ENCODE measurements at places on chromosomes 2 and 18. TPM values are rescaled to one million over a fixed set of nuclear protein-coding genes. Genes with fewer than 3 reads are reported as not detected.

Gene TBR1
- total RNA-seq, result not detected

Gene GRB14
- total RNA-seq, result 39.3 TPM

Gene NEU2
- total RNA-seq, result not detected

Gene GKN1
- not detected for total RNA-seq

Gene CCDC148
- total RNA-seq, result 0.30 TPM

Gene ELOA2
- total RNA-seq, result not detected

Gene TUBA3D
- 86.3 TPM for total RNA-seq

Gene KIF1A
- 2.0 TPM for total RNA-seq

Gene TNFRSF11A
- 1.6 TPM for total RNA-seq

Gene LCLAT1
- 41.0 TPM for total RNA-seq

Gene CNDP1
- total RNA-seq, result not detected

Gene C1GALT1C1L
- total RNA-seq, result 1.2 TPM

GRCh38 chr2:112481050-112481527 lies 867 bp upstream of the TTL start:
- H3K4me1 ChIP-seq, result peaks cover 47% of the 10 kb centered on the region
- peak overlapping the region; percentile 94 for H3K27ac ChIP-seq
- no peaks in the 10 kb centered on the region for H3K27me3 ChIP-seq
- no peaks in the 10 kb centered on the region for H3K36me3 ChIP-seq

GRCh38 chr2:12896318-12896982 lies 179.7 kb downstream of the TRIB2 start:
- H3K36me3 ChIP-seq, result no peaks in the 10 kb centered on the region
- H3K4me1 ChIP-seq, result no peaks in the 10 kb centered on the region
- DNase-seq, result no peak
- H3K4me3 ChIP-seq, result no peak overlapping the region
- no peaks in the 10 kb centered on the region for H3K27me3 ChIP-seq
- H3K27ac ChIP-seq, result peak overlapping the region; percentile 58

DNA sequence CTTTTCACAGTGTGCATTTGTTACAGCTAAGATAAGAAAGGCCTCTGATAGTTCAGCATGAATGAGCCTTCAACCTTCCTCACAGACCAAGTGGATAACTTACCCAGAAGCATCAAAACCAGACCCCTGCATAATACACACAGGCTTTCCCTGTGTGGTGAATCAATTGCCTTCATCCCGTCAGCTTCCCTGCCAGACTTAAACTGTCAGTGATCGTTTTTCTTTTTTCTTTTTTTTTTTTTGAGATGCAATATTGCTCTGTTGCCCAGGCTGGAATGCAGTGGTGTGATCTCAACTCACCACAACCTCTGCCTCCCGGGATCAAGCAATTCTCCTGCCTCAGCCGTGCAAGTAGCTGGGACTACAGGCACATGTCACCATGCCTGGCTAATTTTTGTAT lies 20.5 kb upstream of the SLC35F5 start:
- no peaks in the 10 kb centered on the region for H3K27me3 ChIP-seq
- no peaks in the 10 kb centered on the region for H3K36me3 ChIP-seq
- H3K4me1 ChIP-seq, result peaks cover 5% of the 10 kb centered on the region
- H3K4me3 ChIP-seq, result no peak overlapping the region

GRCh38 chr2:162035981-162036380 lies 38.0 kb downstream of the DPP4 start:
- DNase-seq, result no peak
- H3K4me1 ChIP-seq, result peaks cover 39% of the 10 kb centered on the region
- H3K27me3 ChIP-seq, result no peaks in the 10 kb centered on the region
- H3K27ac ChIP-seq, result peak overlapping the region; percentile 39

DNA sequence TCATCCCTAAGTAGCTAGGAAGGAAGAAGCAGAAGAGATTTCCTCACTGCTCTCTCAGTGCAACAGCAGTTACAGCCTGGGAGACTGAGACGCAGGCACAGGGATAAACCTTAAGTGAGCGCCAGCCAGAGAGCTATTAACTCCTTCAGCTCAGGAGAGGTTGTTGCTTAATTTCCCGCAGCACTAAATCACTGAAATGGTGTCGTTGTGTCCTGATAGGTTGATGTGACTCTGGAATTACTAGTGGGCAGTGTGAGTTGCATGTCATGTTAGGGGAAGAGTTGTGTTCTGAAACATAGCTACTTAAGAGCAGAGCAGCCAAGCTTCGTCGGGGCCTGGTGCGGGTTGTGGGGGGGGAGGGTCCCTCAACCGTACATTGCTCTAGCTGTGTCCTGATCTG lies 225.8 kb downstream of the NAPG start:
- H3K27me3 ChIP-seq, result peaks cover 27% of the 10 kb centered on the region
- no peak overlapping the region for H3K4me3 ChIP-seq
- DNase-seq, result no peak
- H3K36me3 ChIP-seq, result no peaks in the 10 kb centered on the region

- peaks cover 5% of the 10 kb centered on the region for H3K36me3 ChIP-seq
- H3K27me3 ChIP-seq, result no peaks in the 10 kb centered on the region
- no peak for DNase-seq
- H3K27ac ChIP-seq, result no peak overlapping the region
- peaks cover 80% of the 10 kb centered on the region for H3K4me1 ChIP-seq
Observed at GRCh38 chr18:51188024-51188701, 9.3 kb downstream of the MEX3C start.

DNA sequence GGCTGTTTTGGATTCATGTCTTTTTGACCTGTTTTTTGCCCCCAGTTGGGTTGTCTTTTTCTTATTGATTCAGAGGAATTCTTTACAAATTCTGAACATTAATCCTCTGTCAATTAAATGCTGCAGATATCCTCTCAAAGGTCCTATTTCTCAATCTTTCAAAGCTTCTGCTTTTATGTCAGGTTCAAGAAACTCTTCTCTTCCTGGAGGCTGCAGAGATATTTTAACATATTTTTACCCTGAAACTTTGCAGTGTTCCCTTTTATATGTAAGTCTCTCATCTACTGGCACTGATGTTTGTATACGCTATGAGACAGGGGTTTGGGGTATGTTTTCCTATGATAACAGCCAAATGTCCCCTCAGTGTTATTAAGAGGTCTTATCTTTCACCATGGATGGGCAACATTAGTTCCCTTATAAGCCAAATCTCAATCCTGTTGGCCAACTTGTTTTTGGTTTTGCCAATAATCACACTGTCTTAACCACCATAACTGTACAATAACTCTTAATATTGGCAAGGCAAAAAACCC lies 159.3 kb downstream of the HDAC4 start:
- no peaks in the 10 kb centered on the region for H3K27me3 ChIP-seq
- peak overlapping the region; percentile 90 for H3K27ac ChIP-seq
- H3K4me3 ChIP-seq, result no peak overlapping the region
- no peaks in the 10 kb centered on the region for H3K36me3 ChIP-seq
- peaks cover 62% of the 10 kb centered on the region for H3K4me1 ChIP-seq

- H3K4me3 ChIP-seq, result no peak overlapping the region
- H3K36me3 ChIP-seq, result no peaks in the 10 kb centered on the region
- H3K27ac ChIP-seq, result no peak overlapping the region
- peaks cover 18% of the 10 kb centered on the region for H3K27me3 ChIP-seq
- no peak for DNase-seq
Observed at GRCh38 chr2:204277226-204277625, 268.0 kb upstream of the PARD3B start.

- H3K4me1 ChIP-seq, result no peaks in the 10 kb centered on the region
- no peak for DNase-seq
- no peaks in the 10 kb centered on the region for H3K36me3 ChIP-seq
- no peak overlapping the region for H3K27ac ChIP-seq
- H3K27me3 ChIP-seq, result peaks cover 4% of the 10 kb centered on the region
Observed at GRCh38 chr18:8526332-8526731, 82.9 kb upstream of the RAB12 start.

GRCh38 chr2:64675860-64676259 lies 22.1 kb upstream of the SERTAD2 start:
- no peak overlapping the region for H3K27ac ChIP-seq
- H3K4me3 ChIP-seq, result no peak overlapping the region
- no peaks in the 10 kb centered on the region for H3K4me1 ChIP-seq
- no peak for DNase-seq
- H3K36me3 ChIP-seq, result no peaks in the 10 kb centered on the region
- H3K27me3 ChIP-seq, result no peaks in the 10 kb centered on the region

DNA sequence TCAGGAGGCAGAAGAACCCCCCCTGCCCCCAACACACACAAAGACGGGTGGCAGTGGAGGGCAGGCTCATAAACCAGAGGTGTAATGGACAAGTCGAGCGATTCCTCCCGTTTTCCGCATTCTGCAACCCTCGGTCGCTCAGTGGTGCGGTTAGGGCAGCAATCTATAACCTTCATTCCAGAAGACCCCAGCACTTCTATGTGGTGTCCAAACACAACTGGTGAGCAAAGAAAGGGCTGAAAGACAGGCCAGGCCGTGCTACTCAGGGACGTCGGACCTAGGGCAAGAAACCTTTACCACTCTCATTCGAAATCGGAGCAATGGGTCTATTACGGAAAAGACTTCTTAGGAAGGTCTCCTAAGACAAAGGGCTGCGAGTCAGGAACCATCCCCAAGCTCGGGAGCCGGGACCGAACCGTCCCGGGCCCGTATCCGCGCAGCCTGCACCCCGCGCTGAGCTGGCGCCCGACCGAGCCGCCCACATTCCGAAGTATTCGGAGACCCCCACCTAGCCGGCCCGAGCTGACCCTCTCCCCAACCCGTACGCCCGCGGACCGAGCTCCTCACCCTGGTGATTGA lies 568 bp downstream of the ARL5A start:
- H3K27ac ChIP-seq, result peak overlapping the region; percentile 95
- H3K4me1 ChIP-seq, result peaks cover 69% of the 10 kb centered on the region
- no peak for DNase-seq
- no peaks in the 10 kb centered on the region for H3K27me3 ChIP-seq
- peak overlapping the region; percentile 93 for H3K4me3 ChIP-seq

DNA sequence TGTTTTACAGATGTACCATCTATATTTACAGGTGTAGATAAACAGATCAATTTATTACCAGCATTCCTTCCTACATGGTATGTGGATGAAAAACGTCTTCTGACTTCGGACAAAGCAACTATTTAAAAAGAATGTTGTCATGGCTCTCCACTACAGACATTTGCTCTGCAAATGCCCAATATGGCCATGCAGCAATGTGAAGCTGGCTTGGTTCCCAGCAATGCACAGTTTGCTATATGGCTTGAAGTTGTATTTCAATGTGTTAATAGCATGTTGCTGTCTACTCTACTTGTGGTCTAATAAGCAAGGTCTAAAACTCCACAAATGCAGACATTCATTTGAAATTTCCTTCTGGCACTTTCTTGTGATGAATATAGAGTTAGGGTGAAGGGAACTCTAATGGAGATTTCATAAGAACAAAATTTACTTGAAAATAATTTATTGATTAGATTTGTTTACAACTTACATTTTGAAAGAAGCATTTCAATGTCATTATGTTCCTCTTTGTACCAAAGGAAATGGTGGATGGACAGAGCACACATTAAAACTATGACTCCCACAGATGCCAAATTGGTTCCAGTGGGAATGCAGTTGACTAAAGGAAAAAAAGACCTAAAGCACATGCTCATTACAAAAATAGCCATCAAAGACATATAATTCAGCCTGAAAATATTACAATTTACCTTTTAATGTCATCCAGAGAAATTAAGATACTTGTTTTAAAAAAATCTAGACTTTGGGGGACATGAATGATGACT lies 234.0 kb downstream of the DYM start:
- no peak overlapping the region for H3K27ac ChIP-seq
- DNase-seq, result no peak
- no peaks in the 10 kb centered on the region for H3K36me3 ChIP-seq

- H3K27ac ChIP-seq, result peak overlapping the region; percentile 65
- peaks cover 19% of the 10 kb centered on the region for H3K36me3 ChIP-seq
- DNase-seq, result peak; percentile 68
- no peaks in the 10 kb centered on the region for H3K27me3 ChIP-seq
- peaks cover 70% of the 10 kb centered on the region for H3K4me1 ChIP-seq
Observed at GRCh38 chr2:127508631-127509034, 17.7 kb downstream of the IWS1 start.

- peak overlapping the region; percentile 65 for H3K27ac ChIP-seq
- peaks cover 14% of the 10 kb centered on the region for H3K4me1 ChIP-seq
- no peaks in the 10 kb centered on the region for H3K27me3 ChIP-seq
- no peak overlapping the region for H3K4me3 ChIP-seq
Observed at GRCh38 chr2:33893824-33894223, 294.7 kb upstream of the FAM98A start.

GRCh38 chr2:15660491-15661294 lies 69.0 kb downstream of the DDX1 start:
- no peaks in the 10 kb centered on the region for H3K27me3 ChIP-seq
- DNase-seq, result no peak
- H3K4me3 ChIP-seq, result no peak overlapping the region
- H3K27ac ChIP-seq, result no peak overlapping the region

- no peak overlapping the region for H3K4me3 ChIP-seq
- H3K36me3 ChIP-seq, result no peaks in the 10 kb centered on the region
Observed at GRCh38 chr18:77197073-77197472, 52.6 kb upstream of the GALR1 start.

DNA sequence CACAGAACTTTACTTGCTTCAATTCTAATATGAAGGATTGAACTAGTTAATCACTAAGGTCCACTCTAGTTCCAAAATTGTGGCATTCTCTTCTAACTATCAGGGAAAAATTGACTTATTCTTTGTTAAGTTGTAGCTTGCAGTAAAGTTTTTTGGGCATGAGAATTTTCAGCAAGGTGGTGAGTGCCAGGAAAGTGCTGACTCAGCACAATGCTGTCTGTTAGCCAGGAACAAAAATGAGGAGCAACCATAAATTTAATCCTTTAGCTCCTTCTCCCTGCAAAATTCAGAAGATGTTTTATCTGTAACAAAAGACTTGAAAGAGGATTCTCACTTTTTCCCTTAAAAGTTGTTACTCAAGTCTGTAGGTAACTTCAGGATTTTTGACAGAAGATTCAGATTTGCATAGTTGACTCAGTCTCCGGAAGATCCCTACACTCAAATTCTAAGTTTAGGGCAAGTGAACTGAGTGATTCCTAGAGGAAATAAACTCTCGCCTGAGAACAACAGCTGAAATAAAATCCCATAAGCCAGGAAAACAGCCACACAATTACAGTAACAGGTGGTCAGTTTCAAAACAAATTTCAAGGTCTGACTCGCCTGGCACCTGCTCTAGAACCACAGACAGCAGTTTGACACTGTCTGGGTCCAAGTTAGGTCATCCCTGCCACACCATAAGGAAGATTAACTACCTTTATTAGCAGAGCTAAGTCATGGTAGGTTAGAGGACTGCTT lies 20.2 kb upstream of the DARS1 start:
- no peak overlapping the region for H3K4me3 ChIP-seq
- H3K27ac ChIP-seq, result no peak overlapping the region
- no peaks in the 10 kb centered on the region for H3K27me3 ChIP-seq
- H3K36me3 ChIP-seq, result no peaks in the 10 kb centered on the region
- H3K4me1 ChIP-seq, result peaks cover 15% of the 10 kb centered on the region

GRCh38 chr2:221420245-221420644 lies 151.9 kb downstream of the EPHA4 start:
- no peak for DNase-seq
- H3K36me3 ChIP-seq, result peaks cover 18% of the 10 kb centered on the region
- H3K27me3 ChIP-seq, result no peaks in the 10 kb centered on the region
- H3K4me3 ChIP-seq, result no peak overlapping the region

GRCh38 chr2:173216051-173216450 lies 138.6 kb upstream of the CDCA7 start:
- peak overlapping the region; percentile 56 for H3K27ac ChIP-seq
- no peak for DNase-seq
- H3K36me3 ChIP-seq, result peaks cover 6% of the 10 kb centered on the region

Data from left ventricle myocardium inferior (tissue), 1 donor.